ENCODE measurements at places on chromosomes 2 and 18. TPM values are rescaled to one million over a fixed set of nuclear protein-coding genes. Genes with fewer than 3 reads are reported as not detected.

Gene MYCN
- total RNA-seq, result 0.07 TPM

Gene ANKRD53
- total RNA-seq, result 0.30 TPM

Gene FER1L5
- total RNA-seq, result 0.78 TPM

Gene DCDC2C
- not detected for total RNA-seq

Gene PTH2R
- 0.17 TPM for total RNA-seq

Gene HOXD1
- total RNA-seq, result not detected

Gene CETN1
- total RNA-seq, result not detected

Gene XDH
- total RNA-seq, result 2.7 TPM

Gene FBLN7
- total RNA-seq, result 17.7 TPM

Gene CNRIP1
- total RNA-seq, result 20.5 TPM

Gene CTAGE1
- 0.07 TPM for total RNA-seq

Gene CDH20
- 0.13 TPM for total RNA-seq

Gene ITPRIPL1
- 1.3 TPM for total RNA-seq

Gene TPO
- not detected for total RNA-seq

Data from smooth muscle cell of the pulmonary artery (primary cell).